ENCODE measurements at places on chromosomes 5 and 9.

- no peak for DNase-seq
These were observed 28.1 kb upstream of the SPINK4 start for GRCh38 chr9:33211695-33212393.

GRCh38 chr5:76038212-76038611 lies 45.0 kb upstream of the SV2C start:
- DNase-seq: no peak

GRCh38 chr5:23930985-23931384 lies 423.6 kb downstream of the PRDM9 start:
- DNase-seq: no peak

GRCh38 chr5:171115519-171115918 lies 193.5 kb upstream of the TLX3 start:
- DNase-seq: no peak

DNA sequence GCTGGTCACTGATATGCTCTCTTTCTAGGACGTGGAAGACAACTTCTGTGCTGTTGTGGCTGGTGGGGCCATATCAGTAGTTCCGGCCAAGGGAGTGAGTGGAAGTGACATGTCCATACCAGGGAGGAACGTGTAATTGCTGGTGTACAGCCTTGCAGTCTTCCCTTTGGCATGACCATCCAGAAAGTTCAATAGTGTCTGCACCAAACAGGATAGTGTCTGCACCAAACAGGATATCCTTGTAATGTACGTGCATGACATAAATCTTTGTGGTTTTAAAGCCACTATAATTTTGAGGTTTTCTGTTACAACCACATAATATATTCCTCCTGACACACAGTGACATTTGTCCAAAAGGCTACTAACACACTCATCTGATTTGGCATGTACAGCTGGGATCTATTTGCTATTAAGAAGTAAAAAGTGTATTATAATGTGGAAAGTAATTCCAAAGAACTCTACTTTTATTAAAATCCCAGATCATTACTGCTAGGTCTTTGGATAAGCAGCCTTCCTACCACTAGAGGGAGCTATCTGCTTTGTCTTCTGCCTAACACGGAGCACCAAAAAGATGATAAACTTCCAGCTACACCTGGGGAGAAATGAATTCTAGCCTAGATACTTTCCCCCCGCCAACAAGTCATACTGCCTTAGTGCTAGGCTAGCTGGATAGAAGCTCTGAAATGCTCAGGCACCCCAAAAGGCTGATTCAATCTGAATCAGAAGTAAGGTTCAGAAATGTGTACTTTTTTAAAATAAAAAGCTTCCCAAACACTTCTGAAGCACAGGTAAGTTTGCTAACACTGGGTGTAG lies 52.7 kb downstream of the RNF145 start:
- peak; percentile 29 for DNase-seq

DNA sequence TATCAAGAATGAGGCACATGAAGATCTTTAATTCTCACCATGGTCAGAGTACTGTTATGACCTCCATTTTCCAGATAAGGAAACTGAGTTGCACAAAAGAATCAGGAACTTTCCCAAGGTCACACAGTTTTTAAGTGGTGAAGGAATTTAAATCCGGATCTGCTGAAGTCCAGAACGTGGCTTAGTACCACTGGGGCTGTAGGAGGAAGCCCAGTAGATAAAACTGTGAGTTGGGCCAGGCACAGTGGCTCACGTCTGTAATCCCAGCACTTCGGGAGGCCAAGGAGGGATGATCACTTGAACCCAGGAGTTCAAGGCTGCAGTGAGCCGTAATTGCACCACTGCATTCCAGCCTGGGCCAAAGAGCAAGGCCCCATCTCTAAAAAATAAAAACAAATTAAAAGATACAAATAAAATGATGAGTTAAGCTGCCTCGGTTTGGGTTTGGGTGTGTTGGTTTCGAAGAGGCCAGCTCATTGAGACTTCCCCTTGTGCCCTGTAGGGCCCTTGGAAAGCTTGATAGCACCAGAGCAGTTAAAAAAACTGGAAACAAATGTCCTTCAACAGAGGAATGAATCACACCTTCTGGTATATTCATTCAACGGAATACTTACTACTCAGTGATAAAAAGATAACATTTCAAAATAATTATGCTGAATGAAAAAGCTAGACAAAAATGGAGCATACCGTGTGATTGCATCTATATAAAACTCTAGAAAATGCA lies 20.1 kb downstream of the ATOX1 start:
- no peak for DNase-seq

DNA sequence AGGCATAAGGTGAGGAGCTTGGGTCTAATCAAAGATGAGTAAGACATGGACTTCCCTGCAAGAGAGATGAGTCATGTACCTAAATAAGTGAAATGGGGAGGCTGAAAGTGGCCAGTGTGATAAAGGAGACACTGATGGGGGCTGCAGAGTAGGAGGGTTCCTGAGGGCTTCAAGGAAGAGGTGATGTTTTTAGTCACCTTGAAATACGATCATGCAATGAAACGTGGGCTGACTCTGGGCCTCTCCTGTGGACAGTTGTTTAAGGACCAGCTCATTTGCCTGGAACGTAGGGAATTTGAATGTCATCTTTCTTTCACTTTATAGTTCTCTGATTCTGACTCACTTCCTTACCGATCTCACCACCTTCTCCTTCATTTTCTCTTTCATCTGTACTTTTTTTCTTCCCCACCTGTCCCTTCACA lies 49.6 kb upstream of the CPLX2 start:
- DNase-seq: no peak

GRCh38 chr5:78064941-78065472 lies 229.5 kb downstream of the AP3B1 start:
- no peak for DNase-seq

GRCh38 chr5:173532689-173533250 lies 83.7 kb downstream of the BOD1 start:
- DNase-seq: no peak

DNA sequence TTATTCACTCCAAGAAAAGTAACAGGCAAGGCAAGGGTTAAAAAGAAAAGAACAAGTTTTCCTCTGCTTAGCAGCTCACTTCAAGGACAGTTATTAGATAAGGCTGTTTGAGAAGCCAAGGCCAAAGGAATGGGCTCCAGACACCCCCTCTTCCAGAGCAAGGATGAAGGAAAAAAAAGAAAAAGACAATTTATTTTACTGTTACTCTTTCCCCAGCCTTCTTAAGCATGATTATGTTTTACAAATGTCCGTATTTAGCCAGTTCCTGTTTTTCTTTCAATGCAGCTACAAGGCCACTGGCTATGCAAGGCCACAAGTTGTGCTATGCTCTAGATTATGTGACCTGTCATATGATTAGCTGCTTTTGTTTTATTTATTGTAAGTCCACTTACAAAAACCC lies 106.5 kb upstream of the SIMC1 start:
- DNase-seq: no peak

GRCh38 chr5:128649192-128649591 lies 111.1 kb upstream of the FBN2 start:
- no peak for DNase-seq

DNA sequence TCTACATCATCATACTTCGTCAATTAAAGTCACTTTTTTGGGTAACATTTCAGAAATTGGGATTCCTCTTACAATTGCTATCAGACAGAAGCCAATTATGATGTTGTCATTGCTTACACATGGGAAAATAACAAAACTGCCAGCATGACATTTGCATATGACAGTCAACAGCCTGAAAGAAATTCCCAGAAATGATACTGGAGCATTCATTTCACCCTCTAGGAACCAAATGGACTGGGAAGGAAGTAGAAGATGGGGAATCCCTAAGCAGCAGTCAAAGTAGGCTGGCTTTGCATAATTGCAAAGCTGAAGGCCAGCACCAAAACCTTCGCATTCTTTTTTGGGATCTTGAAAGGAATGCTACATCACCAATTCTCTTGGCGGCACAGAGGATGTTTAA lies 10.7 kb downstream of the HMGCS1 start:
- no peak for DNase-seq

DNA sequence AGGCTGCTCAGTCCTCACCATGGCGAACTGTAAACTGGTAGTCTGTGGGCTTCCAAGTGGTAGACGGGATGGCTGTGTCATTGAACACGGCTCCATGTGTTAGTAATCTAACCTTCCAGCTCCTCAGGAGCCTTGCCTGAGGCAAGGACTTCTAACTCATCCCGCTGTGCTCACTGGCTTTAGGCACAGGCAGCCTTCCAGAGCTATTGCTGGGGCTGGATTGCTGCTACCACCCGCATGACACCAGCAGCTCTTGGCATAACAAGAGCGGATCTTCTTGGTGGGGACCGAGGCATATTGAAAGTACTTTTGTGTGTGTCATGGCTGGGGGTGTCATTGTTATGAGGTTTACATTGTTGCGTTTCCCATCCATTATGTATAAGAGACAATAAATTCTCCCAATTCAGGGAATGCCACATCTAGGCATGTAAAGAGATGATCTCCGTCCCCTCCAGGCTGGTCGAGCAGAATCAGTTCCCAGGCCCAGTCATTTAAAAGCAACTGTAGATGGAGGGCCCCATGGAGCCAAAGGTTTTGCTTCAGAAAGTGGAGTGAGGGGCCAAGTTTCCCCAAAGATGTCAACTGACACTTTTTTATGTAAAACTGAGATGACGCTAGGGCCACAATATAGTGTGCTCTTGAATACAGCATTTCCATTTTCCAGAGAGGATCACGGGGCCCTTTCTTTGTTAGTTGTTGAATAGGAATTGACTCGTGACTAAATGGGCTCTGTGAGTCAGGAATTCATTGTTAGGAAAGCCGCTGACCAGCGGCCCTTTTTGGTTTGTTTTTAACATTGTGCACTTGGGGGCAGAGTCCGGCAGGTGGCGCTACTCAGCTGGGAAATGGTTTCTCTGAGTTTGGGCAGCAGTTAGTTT lies 759.5 kb downstream of the TAF11L14 start:
- DNase-seq: no peak

DNA sequence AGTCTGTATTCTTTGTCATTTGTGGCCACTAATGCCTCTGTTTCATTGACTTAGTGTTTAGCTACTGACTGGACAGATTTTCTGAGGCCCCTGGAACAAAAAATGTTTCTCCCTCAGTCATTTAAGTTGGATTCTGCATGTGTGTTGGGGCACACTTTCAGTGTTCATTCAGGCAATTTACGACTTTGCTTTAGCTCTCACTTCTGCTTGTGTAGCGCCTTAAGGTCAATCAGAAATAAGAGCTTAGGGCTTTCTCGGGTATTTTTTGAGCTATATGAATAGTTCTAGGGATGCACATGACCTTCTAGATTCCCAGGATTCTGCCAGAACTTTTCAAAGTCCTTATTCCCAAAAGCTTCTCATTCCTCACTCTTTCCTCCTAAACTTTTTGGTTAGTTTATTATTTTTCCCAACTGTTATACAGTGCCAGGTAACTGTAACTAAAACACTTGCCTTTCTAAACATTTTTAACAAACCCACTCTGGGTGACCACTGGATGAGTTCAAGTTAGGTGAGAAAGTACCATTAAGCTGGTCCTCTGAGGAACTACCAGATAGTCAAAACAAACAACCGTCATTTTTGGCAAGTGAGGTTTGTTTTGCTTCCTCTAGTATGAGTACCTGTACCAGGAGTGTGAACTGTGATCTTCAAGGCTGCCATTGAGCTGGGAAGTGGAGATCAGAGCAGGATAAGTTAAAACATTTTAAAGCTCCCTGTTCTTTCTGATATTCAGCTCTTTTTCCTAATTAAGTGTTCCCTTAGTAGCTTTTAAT lies 571.3 kb upstream of the TLE4 start:
- no peak for DNase-seq

DNA sequence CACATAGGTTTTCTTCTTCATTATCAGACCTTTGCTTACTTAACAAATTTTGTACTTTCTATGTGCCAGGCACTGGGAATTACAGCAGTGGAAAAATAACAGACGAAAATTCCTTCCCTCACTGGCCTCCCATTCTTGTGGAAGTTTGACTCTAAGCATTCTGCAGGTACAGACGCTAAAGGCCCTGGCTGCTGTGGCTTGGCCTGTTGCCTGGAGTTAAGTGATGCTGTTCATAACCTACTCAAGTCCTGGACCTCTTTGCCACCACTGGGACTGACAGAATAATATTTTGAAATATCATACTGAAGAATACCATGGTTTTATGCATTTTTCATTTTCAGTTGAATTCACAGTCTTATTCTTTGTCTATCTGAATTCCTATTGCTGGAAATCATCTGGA lies 97.3 kb upstream of the SPATA31C2 start:
- DNase-seq: no peak

DNA sequence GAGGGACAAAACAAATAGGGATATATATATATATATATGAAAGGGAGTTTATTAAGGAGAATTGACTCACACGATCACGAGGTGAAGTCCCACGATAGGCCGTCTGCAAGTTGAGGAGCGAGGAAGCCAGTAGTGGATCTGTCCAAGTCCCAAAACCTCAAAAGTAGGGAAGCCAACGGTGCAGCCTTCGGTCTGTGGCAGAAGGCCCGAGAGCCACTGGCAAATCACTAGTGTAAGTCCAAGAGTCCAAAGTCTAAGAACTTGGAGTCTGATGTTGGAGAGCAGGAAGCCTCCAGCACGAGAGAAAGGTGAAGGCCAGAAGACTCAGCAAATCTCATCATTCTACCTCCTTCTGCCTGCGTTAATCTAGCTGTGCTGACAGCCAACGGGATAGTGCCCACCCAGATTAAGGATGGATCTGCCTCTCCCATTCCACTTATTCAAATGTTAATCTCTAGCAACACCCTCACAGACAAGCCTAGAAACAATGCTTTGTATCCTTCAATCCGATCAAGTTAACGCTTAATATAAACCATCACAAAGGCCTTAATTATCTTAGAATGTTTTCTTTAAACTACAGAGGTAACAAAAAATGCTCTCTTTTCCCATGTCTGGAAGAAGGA lies 23.8 kb upstream of the DAB2 start:
- DNase-seq: no peak

GRCh38 chr5:135304352-135305221 lies 94.4 kb downstream of the MACROH2A1 start:
- DNase-seq: no peak

DNA sequence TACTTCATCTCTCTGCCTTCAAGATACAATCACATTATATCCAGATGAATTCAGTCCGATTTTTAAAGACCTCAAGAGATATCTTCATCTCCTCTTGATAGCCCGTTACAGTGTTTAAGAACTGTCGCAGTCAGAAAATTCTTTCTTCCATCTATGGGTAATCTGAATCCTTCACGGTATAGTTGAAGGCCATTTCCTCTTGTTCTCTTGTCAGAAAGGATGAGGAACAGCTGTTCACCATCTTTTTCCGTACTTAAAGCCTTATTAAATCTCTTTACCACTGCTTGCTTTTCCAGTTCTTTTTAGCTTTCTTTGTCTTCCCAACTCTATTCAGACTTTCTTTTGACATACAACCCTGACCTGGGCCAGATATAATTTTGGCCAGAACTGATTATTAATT lies 121.8 kb downstream of the XRCC4 start:
- no peak for DNase-seq

- no peak for DNase-seq
These were observed 650.9 kb downstream of the TLE4 start for GRCh38 chr9:80222466-80223169.
